ENCODE measurements at places on chromosomes 7 and 10.

DNA sequence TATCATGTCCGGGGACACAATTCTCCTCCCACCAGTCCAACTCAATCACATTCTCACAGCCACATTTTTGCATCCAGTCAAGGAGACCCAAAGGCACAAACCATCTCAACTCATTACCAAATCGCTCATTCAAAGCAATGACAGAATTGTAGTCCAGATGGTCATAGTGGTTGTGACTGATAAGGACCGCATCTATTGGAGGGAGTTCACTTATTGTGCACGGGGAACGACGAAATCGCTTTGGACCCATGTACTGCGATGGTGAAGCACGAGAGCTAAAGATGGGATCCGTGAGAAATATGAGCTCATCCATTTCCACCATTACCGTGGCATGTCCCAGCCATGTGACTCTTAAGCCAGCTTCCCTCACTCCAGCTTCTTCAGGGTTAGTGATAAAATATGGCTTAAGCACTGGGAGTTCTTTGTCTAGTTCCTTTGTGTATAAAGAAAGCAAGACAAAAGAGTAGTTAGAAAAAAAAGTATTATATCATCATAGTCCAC is 29.1 kb downstream of the NAPEPLD start:
- no peak for DNase-seq

- DNase-seq: no peak
Measured at GRCh38 chr10:97766106-97766810, 5.5 kb downstream of the SFRP5 start.

DNA sequence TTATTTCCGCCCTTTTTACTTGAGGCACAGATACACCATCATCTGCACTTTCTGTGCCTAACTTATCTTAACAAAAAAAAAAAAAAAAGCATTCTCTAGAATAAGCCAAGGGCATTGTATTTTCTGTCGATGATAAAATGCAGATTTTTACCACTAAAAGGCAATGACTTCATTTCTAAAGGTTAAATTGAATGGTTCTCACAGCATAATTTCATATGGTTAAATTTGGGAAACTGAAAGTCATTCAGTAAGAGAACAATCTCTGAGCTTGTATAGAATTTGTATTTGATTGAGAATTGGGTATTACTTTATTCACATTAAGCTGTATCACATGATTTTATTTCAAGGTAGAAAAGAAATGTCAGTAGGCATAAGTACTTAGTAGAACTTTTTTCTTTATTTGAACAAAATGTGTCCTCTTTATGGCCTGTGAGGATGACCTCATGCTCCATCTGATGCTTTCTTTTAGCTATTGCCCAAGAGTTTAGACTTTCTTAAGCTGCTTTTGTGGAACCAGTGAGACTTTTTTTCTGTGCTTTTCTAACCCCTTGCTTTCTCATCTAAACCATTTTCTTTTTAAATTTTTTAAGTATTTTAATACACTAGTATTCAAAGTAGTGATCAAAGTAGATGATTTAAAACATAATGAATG is 110.3 kb downstream of the LRRC4 start:
- DNase-seq: no peak

DNA sequence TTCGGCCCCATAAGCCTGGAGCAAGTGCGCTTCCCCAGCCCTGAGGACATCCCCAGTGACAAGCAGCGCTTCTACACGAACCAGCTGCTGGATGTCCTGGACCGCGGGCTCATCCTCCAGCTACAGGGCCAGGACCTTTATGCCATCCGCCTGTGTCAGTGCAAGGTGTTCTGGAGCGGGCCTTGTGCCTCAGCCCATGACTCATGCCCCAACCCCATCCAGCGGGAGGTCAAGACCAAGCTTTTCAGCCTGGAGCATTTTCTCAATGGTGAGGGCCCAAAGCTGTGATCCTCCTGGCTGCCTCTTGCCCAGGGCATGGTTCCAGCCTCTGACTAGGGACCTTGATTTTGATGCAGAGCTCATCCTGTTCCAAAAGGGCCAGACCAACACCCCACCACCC is 10.1 kb downstream of the IRF5 start:
- DNase-seq: no peak

GRCh38 chr7:12485845-12486244 is 82.2 kb upstream of the VWDE start:
- DNase-seq: no peak

GRCh38 chr10:14691359-14691758 is 83.3 kb downstream of the FAM107B start:
- no peak for DNase-seq

GRCh38 chr7:144439717-144440205 is 36.3 kb upstream of the NOBOX start:
- DNase-seq: no peak

- DNase-seq: no peak
Measured at GRCh38 chr10:132434405-132435005, 37.5 kb downstream of the PWWP2B start.

DNA sequence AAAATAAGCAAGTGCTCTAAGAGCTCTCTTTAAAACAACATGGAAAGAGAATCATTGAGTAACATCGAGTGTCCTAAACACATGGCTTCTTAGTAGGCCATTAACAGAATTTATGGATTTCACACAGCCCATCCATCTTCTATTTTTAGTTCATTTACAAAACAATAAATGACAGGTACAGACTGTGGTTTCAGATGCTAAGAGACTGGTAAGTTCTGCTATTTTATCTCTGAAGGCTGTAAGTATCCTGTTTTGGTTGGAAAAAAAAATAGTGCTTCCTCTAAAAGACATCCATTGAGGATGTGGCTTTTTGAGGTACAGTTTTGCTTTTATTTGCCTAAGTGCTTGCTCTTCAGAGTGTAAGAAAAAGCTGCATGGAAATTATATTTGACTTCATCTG is 27.4 kb upstream of the GNAI1 start:
- no peak for DNase-seq
